GM12865 (cell line): ENCODE measurements at places on chromosomes 3 and 15.

DNA sequence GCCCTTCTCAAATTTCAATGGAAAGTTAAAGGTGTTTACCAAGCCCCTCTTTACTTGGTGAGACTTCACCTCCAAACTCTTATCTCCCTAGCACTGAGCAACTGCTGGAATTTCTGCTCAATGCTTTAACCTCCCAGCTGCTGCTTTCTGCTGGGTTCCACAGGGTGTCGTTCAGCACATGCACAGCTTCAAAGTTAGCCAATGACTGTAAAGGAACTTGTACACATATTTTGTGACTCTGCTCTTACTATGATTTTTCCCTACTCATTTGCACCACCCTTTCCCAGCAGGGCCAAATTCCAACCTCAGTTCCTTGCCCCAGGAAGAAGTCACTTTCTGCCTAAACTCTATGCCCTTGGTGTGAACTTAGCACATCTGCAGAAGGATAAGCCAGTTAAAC is 89.7 kb downstream of the ULK4 start:
- no peak for DNase-seq

DNA sequence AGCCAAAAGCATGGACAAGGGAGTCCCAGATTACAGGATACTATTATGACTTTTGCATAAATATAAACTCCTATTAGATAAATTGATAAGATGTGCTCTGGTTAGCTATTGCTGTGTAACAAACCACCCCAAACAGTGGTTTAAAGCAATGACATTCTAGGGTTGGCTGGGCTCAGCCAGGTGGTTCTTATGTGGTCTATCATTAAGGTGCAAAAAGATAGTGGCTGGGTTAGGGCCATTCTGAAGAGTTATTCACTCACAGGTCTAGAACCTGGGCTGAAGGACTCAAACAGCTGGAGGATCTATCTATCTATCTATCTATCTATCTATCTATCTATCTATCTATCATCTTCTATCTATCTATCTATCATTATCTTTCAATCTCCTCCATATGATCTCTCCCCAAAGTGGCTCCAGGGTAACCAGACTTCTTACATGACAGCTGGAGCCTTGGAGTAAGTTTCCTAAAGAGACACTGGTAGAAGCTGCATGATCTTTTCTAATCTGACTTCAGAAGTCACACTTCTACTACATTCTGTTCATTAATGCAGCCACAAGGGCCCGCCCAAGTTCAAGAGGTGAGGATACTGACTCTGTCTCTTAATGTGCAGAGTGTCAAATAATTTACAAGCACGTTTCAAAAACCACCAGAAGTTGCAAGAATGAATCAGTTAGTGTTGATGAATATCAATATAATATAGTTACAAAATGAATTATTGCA is 74.9 kb upstream of the XCR1 start:
- DNase-seq, result no peak

- no peak for DNase-seq
These were observed 390.2 kb upstream of the SGO1 start for GRCh38 chr3:20576228-20576627.

DNA sequence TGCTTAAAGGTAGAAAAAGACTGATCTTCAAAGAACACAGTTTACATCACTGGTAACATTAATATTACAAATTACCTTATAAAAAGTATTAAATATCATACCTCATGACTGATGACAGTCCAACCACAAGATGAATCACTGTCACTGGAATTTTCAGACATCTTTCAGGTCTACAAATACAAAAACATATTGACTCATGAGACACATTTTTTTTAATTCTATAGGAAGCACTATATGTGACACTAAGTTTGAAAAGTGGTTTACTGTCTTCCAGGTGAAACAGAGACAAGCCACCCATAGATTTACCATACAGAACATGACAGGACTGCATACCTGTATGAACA is 18.9 kb downstream of the CCPG1 start:
- DNase-seq, result no peak

DNA sequence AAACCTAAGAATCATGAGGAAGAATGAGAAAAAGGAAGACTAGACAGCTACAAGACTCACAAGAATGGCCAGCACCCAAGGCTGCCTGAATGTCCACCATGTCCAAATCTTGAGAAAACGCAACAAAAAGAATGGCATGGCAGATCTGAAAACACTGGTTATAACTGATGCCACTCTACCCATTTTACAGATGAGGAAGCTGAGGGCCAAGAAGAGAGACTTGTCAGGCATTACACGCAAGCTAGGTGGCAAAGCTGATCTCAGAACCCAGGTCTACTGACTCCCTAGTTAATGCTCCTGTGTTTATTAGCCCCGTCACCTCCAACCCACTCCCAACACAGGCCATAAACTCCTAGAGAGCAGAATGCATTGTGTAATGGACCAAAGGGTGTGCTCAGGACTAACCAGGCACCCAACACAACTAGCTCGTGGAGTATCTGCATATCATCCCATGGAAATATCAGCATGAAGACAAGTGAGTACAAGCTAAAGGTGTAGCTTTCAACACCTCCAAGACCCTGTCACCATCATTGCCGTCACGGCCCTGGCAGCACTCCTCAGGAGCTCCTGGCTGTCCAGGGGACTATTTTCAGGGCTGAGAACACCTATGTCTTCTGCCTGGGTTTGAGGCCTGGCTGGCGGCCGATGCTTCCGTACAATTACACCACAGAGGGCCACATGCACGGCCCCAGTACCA is 111.7 kb downstream of the XXYLT1 start:
- DNase-seq, result no peak

GRCh38 chr3:50382722-50383121 is 23.4 kb upstream of the TMEM115 start:
- no peak for DNase-seq

GRCh38 chr3:52090933-52091468 is 34.6 kb upstream of the DUSP7 start:
- DNase-seq, result no peak

GRCh38 chr3:74344865-74345440 is 269.5 kb downstream of the CNTN3 start:
- DNase-seq, result no peak

- no peak for DNase-seq
These were observed 5.2 kb downstream of the LRIG1 start for GRCh38 chr3:66495668-66496045.
